Suprapubic skin (tissue), 4 donors: ENCODE measurements at places on chromosomes 11 and 22.

- DNase-seq = no peak
Measured at GRCh38 chr22:35977136-35977535, 51.5 kb downstream of the RBFOX2 start.

DNA sequence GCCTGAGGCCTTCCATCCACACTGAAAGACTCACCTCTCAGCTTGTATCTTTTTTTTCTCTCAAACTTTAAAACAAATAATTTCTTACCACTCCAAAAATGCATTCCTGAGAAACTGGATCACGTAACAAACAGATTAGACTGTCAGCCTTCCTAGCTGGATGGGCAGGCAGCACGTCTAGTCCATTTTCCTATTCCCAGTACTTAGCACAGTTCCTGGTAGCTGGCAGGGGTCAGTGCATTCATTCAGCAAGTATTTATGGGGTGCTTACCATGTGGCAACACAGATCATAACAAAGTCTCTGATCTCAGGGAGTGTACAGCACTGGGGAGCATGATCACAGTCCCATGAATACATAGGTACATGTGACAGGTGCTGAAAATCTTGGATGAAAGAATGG, 89.6 kb downstream of the UBASH3B start:
- no peak for DNase-seq

- DNase-seq = no peak
Measured at GRCh38 chr11:131077340-131077739, 161.1 kb upstream of the SNX19 start.

GRCh38 chr11:10379871-10380568, 75.0 kb upstream of the AMPD3 start:
- DNase-seq = no peak

- no peak for DNase-seq
Measured at GRCh38 chr11:36672815-36673450, 74.9 kb upstream of the RAG2 start.

- DNase-seq = peak; percentile 83
Measured at GRCh38 chr11:19742588-19743292, 30.1 kb downstream of the NAV2 start.

GRCh38 chr11:81420668-81421250, 1312.9 kb downstream of the FAM181B start:
- DNase-seq = no peak

- DNase-seq = no peak
Measured at GRCh38 chr11:115257678-115258077, 246.5 kb downstream of the CADM1 start.

GRCh38 chr22:36221799-36222751, 17.3 kb downstream of the APOL2 start:
- no peak for DNase-seq

GRCh38 chr22:44975427-44976262, 34.2 kb downstream of the PHF21B start:
- no peak for DNase-seq

- no peak for DNase-seq
Measured at GRCh38 chr11:10594407-10594806, 25.9 kb upstream of the LYVE1 start.

- no peak for DNase-seq
Measured at GRCh38 chr22:18110954-18111758, 547 bp downstream of the TUBA8 start.

DNA sequence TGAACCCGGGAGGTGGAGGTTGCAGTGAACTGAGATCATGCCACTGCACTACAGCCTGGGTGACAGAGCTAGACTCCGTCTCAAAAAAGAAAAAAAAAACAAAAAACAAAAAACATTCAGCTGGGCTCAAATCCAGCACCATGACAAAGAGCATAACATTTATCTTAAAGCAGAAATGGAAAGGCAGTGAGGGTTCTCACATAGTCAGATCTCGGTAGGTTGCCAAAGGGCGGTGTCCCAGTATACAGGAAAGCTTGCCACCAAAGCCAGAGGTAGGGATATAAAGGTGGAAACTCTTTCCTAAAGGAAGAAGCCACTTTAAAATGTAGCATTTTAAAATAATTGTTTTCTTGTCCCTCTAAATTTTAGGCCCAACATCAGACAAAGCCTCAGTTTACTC, 22.4 kb upstream of the CAPRIN1 start:
- no peak for DNase-seq

- no peak for DNase-seq
Measured at GRCh38 chr11:111285189-111286091, 12.9 kb upstream of the POU2AF3 start.

DNA sequence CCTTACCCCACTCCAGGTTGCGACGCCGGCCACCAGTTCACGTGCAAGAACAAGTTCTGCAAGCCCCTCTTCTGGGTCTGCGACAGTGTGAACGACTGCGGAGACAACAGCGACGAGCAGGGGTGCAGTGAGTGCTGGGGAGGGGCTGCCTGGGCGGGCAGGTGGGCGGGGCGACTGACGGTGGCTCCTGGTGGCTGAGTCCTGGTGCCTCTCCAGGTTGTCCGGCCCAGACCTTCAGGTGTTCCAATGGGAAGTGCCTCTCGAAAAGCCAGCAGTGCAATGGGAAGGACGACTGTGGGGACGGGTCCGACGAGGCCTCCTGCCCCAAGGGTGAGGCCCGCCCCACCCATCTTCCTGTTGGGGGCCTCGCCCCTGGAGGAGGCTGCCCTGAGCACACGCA, 38.7 kb downstream of the ST14 start:
- DNase-seq = no peak

GRCh38 chr11:833114-833791, 501 bp downstream of the CD151 start:
- DNase-seq = no peak

GRCh38 chr11:16034074-16034473, 322.3 kb downstream of the SOX6 start:
- DNase-seq = no peak

DNA sequence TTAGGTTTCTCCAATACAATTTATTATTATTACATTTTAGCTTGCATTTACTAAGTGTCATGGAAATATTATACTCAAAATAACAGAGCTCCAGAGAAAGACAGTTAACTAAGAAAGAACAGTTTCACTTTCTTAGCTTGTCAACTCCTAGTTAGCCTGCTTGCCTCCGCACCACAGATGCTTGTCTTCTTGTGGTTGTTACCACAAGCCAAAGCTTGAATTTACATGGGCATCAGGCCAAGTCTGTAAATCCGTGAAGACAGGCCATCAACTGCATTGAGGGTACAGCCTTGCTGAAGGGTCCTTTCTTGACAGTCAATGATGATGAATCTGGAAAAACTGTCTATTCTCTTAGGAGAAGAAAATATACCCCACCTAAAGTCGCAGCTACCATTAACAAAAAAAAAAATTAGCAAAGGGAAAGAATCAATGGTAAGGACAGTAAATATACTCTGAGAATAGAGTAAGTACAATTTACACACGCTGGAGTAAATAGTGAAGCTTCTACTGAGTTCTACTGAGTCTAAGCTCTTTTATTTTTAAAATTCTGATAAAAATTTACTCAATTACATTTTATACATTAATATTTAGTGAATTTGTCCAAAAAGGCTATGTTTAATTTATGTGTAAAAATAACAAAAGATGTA, 15.6 kb upstream of the DENND5A start:
- DNase-seq = no peak

- DNase-seq = peak; percentile 84
Measured at GRCh38 chr11:2807025-2807681, 78.4 kb downstream of the CDKN1C start.

- peak; percentile 23 for DNase-seq
Measured at GRCh38 chr22:19065929-19066328, 56.3 kb downstream of the DGCR2 start.

- no peak for DNase-seq
Measured at GRCh38 chr11:21105196-21105917, 436.0 kb downstream of the NELL1 start.

- no peak for DNase-seq
Measured at GRCh38 chr11:8765294-8765693, 82.7 kb downstream of the RPL27A start.

DNA sequence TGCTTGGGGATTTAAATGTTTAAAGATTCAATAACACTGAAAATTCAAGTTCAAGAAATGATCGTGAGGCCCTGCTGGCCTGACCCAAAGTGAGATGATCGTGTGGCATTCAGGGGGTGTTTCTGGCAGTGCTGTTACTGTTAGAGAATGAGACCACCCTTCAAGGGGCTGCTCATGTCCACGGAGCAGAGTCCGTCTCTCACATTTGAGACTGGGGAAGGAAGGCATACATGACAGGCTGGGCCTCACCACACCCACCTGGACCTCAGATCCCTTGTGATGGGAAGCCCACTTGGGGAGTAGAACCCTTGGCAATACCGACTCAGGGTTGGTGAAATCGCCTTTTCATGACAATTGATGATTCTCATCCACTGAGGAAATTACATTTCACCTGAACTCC, 16.1 kb upstream of the NRIP3 start:
- no peak for DNase-seq

DNA sequence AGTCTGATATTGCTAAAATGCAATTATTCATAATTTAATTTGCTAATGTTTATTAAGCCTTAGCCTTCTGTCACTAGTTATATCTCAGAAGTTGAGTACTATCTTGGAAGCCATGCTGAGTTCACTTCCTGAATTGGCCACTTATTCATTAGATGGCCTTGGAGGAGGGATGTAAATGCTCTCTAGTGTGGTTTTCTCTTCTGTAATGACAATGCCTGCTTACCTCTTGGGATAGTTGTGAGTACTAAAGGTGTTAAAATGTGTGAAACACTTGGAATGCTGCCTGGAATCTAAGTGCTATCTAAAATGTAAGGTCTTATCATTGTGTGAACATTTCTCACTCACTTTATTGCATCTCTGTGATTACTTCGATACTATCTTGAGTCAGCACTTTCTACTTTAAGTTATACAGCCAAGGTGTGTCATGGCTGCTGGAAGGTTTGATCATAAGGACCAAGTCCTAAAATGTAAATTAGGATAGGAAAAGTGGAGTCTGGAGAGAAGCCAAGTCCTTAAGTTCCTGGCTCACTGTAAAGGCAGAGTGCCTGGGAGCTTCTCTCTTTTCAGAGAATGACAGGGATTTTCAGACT, 12.4 kb downstream of the GLYATL2 start:
- DNase-seq = no peak

DNA sequence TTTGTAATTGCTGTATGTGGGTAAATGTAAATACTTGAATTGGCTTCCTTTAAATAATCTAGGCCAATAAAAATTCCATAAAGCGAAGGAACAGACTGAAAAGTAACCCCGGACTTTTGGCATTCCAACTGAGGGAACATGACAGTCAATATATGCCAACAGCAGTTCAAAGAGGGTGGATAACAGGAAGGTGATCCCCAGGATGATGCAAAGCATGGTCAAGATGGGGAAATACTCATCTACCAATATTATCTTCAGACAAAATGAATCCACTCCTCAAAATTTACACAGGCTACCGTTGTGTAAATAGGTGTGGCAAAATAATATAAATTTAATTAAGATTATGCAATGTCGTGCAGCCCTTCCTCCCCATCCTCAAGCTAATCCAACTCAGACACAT, 56.9 kb downstream of the BBOX1 start:
- DNase-seq = no peak

GRCh38 chr11:33064033-33064825, 24.9 kb downstream of the TCP11L1 start:
- no peak for DNase-seq

DNA sequence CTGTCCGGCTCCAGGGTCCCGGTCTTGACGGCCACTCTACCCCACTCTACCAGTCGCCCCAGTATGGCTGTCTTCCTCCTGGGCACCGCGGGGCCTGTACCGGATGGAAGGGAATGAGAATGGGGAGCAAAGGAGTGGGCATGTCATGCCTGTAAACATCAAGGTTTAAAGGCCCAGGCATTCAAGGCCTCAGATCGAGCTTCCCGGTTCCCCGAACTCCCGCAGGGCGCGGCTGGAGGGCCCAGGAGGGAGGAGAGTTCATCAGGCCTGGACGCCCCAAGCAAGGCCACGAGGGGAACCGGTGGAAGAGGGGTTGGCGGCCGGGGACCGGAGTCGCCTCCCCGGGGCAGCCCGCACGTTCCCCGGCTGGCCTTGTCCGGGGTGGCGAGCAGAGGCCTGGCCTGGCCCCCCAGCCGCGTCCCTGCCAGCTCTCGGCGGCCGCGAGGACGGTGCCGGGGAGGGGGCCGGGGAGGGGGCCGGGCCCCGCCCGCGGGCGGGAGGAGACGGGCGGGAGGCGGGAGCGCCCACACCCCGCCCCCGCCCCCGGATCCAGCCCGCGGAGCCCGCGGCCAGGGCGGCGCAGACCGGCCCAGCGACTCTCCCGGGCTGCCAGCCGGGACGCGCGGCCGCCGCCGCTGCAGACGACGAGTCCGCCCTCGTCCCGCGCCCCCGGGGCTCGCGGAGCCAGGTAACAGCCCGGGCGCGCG, at the start of gene CDC42EP1:
CDC42EP1 (plus strand) TSS at position 580 of the 707 bp plus-strand sequence. CDS start 5,870 bp downstream, outside the sequence.
- DNase-seq = peak; percentile 89

GRCh38 chr11:34754171-34754823, 133.4 kb downstream of the EHF start:
- DNase-seq = no peak
